HFFc6 (cell line): ENCODE measurements at places on chromosomes 2 and 18. TPM values are rescaled to one million over a fixed set of nuclear protein-coding genes. Genes with fewer than 3 reads are reported as not detected.

GRCh38 chr18:44900627-44901026 lies 219.9 kb downstream of the SETBP1 start:
- no peak overlapping the region for H3K4me3 ChIP-seq
- no peak overlapping the region for H3K27ac ChIP-seq
- DNase-seq, result no peak
- no peaks in the 10 kb centered on the region for H3K36me3 ChIP-seq

DNA sequence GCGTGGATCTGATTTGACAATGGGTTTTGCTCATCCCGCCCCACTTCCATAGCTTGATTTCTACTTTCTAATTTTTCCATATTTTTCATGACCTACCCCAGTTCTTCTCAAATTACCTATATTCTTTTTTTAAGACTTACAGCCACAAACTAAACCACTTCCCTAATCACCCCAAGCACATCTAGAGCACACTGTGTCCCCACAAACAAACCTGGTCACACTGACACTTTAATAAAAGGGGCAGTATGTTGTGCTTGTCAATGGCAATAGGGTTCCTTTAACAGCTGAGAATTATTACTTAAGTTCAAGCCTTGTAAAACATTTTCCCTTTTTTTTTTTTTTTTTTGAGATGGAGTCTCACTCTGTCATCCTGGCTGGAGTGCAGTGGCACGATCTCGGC lies 47.1 kb downstream of the MREG start:
- no peaks in the 10 kb centered on the region for H3K36me3 ChIP-seq
- H3K4me3 ChIP-seq, result no peak overlapping the region
- H3K27ac ChIP-seq, result no peak overlapping the region
- DNase-seq, result no peak
- peaks cover 24% of the 10 kb centered on the region for H3K4me1 ChIP-seq

DNA sequence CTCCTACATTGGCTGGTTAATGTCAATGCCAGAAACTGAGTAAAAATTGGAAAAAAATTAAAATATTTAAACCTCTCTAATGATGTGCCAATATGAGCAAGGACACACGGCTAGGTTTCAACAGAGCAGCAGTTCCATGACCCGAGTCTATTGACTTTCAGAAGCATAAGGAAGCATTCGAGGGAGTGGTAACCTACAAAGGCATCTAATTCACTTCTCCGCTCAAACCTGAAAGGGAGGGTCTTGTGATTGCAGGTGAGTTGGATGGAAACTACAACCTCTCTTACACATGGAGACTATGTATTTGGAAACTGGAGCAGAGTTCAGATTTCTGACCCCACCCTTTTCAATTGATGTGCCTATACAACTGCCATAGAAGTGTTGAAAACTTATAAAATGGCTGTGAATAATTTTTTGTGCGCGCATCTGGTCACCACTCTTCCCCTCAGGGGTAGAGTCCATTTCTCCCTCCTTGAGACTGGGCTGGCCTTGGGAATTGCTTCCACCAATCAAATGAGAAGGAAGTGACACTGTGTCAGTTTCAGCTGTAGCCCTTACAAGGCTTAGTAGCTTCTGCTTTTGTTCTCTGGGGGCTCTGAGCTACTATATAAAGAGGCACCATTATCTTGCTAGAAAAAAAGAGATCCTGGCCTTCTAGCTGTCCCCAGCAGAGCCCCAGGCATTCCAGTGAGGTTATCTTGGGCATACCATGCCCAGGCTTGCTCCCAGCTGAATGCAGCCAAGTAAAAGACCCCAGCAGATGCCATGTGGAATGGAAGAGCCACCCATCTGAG lies 278.0 kb downstream of the EPHA4 start:
- DNase-seq, result no peak
- H3K4me3 ChIP-seq, result no peak overlapping the region
- H3K4me1 ChIP-seq, result peaks cover 4% of the 10 kb centered on the region; the same call in 1 of the 2 replicates
- H3K27ac ChIP-seq, result no peak overlapping the region

The CCDC85A gene
- total RNA-seq, result 24.4 to 36.5 TPM (median 25.5 TPM) in 3 replicates

GRCh38 chr2:28390746-28391563 lies 1.7 kb upstream of the FOSL2 start:
- peak overlapping the region; percentile 92 for H3K27ac ChIP-seq
- H3K27me3 ChIP-seq, result peaks cover 5% of the 10 kb centered on the region
- peaks cover 43% of the 10 kb centered on the region for H3K4me1 ChIP-seq
- peaks cover 5% of the 10 kb centered on the region; the same call in 1 of the 2 replicates for H3K36me3 ChIP-seq
- peak; percentile 75 for DNase-seq
- H3K4me3 ChIP-seq, result peak overlapping the region; percentile 89

GRCh38 chr2:225532096-225532495 lies 132.6 kb downstream of the NYAP2 start:
- no peaks in the 10 kb centered on the region for H3K36me3 ChIP-seq
- no peak overlapping the region for H3K27ac ChIP-seq
- no peaks in the 10 kb centered on the region for H3K4me1 ChIP-seq
- H3K27me3 ChIP-seq, result peaks cover 10% of the 10 kb centered on the region

The SPC25 gene
- total RNA-seq, result 6.4 to 22.6 TPM (median 15.7 TPM) in 3 replicates

- no peaks in the 10 kb centered on the region for H3K4me1 ChIP-seq
- no peak overlapping the region for H3K27ac ChIP-seq
- DNase-seq, result peak; percentile 12
These were observed 93.8 kb upstream of the LDAH start for GRCh38 chr2:20916604-20917286.

DNA sequence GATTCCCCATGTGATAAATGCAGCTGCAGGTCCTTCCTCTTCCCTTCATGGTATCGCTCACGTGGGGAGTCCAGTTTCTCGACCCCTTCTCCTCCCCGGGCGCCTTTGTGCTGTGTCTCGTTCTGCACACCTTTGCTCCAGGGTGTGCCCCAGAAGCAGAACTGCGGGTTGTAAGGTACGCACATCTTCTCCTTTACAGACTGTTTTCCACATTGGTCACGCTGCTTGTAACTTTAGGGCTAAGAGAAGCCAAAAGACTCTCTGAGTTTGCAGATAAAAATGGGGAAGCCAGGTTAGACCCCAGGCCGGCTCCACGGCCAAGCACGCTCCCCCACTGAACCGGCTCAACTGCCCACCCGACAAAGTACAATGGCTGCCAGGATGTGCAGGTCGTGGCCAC lies 45.9 kb upstream of the TFCP2L1 start:
- H3K27ac ChIP-seq, result no peak overlapping the region
- no peaks in the 10 kb centered on the region for H3K4me1 ChIP-seq
- DNase-seq, result no peak
- H3K4me3 ChIP-seq, result no peak overlapping the region
- peaks cover 25% of the 10 kb centered on the region for H3K27me3 ChIP-seq

- H3K27ac ChIP-seq, result no peak overlapping the region
- H3K36me3 ChIP-seq, result peaks cover 7% of the 10 kb centered on the region; the same call in 1 of the 2 replicates
- no peak overlapping the region for H3K4me3 ChIP-seq
- DNase-seq, result no peak
- no peaks in the 10 kb centered on the region for H3K4me1 ChIP-seq
These were observed 41.3 kb downstream of the FSHR start for GRCh38 chr2:49113046-49113445.

DNA sequence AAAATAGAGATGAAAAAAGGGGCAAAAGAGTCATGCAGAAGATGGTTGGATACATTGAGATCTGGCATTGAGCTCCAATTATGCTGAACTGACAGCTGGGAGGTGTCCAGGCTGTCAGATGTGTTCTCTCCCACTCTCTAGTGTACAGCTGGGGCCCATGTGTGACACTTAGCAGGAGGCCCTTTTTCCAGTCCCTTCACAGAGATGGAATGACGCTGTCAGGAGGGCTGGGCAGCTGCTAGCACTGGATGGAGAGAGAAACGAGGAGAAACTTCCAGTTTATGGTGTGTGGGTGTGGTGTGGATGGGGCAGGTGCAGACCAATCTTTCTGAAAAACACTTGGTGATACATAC lies 437.7 kb upstream of the HS6ST1 start:
- peaks cover 13% of the 10 kb centered on the region for H3K27me3 ChIP-seq
- no peak for DNase-seq
- no peak overlapping the region for H3K27ac ChIP-seq
- H3K36me3 ChIP-seq, result no peaks in the 10 kb centered on the region

The GCG gene
- total RNA-seq, result not detected in 3 replicates
